ENCODE measurements at places on chromosomes 6 and 20.

GRCh38 chr20:63627751-63628245, 897 bp upstream of the GMEB2 start:
- DNase-seq: no peak

DNA sequence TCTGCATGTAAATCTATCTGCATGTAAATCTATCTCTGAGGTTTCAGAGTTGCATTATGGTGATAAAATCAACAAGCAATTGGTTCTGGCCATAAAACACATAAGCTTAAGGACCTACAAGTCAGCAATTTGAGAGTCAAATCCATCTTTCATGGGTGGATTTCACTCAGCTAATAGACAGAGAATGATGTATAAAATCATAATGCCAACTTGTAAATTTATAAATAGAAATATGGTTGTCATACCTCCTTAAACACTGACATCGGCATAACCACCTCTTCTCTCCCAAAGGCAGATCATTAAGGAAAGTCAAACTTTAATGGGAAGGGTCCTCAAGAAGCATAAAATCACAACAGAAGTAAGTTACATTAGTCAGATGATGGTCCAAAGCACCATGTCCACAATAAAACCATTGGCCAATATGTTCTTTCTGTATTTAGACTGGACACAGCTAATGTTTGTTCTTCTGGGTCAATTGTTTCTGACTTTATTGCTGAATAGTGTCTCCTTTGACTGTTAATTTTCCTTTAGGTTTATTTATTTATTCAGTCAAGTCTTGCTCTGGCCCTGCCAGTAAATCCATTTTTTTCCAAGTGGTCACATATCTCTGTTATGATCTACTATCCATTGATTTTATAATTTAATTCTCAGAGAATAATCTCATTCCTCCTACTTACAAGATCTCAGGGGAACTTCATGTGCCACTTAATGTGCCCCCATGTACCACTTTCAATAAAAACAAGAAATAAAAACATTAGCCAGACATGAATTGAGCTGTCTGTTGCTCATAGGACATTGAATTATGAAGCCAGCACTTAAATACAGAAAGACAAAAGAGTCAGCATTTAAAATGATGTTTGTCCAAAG, 382.9 kb upstream of the IRAK1BP1 start:
- no peak for DNase-seq

DNA sequence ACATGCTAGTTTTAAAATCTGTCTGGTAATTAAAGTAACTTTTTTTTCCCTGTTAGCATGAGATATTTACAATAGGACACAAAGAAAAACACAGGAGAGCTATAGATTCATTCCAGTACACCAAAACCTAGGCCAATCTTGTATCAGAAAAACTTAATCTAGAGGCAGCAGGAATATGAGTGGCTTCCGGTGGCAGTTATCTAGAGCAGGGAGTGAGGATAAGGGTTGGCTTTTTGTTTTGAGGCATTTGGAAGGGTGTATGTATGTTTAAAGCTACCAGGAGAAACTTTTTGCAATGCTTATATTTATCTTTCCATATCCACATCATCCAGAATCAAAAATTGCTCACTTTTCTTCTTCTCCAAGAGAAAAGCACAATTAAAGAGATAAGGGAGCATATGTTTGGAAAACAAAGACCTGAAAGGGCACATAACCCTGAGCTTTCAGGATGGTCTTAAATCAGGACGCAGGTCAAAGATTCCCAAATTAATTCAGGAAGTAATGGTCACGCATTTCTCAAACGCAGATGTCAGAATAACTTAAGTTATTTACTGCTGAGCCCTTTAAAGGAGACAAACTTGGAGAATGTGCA, 13.1 kb downstream of the TFAP2A start:
- no peak for DNase-seq

GRCh38 chr6:158575550-158575949, 15.7 kb downstream of the TMEM181 start:
- DNase-seq: no peak

DNA sequence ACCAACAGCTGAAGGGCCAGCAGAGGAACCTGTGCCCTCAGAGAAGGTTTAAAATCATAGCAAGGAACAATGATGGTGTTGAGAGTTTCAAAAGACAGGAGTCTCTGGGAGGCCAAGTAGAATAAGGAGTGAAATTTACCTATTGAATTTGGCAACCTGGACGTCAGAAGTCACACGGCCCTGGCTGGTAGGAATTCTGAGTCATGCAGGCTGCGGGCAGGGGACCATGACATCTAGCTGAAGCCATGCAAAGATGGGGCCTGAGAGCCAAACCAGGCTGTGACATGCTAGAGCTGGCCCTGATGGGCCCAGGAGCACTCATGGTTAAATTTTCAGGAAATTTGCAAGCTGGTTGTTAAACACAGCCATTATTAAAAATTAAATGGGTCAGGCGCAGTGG, 64.0 kb upstream of the SNX9 start:
- DNase-seq: no peak

DNA sequence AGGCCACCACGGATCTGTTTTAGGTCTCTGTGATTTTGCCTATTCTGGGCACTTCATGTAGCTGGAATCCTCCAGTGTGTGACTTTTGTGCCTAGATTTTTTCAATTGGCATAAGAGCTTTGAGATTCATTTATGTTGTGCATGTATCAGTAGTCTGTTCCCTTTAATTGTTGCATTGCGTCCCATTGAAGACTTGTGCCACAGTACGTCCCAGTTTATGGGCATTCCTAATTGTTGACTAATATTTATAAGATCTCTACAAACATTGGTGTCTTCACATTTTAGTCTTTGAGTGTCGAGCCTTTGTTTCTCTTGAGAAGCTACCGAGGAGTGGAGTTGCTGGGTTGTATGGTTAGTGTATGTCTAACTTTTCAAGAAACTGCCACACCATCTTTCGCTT, 704 bp upstream of the FAM210B start:
- no peak for DNase-seq

DNA sequence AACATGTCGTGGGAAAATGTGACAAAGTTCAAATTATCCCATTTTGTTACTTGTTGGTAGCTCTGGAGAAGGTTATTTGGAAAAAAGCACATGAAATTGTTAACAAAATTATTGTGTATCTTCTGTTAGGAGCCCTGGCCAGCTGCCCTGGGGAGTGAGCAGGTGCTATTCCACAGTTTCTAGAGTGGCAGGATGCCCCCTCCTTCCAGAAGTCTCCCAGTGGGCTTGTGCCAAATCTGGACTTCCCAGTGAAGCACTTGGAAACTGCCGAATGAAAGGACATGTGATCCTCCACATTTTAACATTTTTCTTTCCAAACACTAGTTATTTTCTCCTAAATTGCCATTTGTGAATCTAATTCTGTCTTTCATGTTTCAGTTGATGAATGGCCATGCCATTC, 66.9 kb upstream of the CLDN20 start:
- DNase-seq: no peak
